ENCODE measurements at places on chromosomes 5 and 9.

DNA sequence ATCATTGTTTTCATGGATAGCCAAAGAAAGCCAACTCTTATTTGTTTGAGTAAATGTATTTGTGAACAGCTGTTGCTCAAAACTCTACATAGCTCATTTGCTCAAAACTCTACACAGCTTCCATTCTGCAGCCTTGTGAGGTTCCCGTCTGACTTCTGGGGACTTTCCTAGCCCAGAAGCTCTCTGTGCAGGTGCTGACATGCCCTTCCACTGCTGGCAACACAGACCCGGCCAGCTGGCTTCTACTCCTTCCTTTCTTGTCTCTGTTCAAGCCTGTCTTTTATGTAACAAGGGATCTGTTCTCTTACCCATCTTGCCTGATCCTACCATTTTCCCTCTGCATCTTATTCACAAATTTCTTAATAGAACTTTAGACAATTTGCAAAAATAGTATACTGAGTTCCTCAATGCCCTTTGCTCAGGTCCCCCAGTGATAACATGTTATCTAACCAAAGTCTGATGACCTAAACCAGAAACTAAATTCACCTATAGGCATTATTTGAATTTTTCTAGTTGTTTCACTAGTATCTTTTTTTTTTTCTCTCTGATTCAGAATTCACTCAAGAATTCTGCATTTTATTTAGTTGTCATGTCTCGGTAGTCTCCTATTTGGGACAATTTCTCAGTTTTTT is 556.5 kb upstream of the SEMA6A start:
- no peak for DNase-seq

DNA sequence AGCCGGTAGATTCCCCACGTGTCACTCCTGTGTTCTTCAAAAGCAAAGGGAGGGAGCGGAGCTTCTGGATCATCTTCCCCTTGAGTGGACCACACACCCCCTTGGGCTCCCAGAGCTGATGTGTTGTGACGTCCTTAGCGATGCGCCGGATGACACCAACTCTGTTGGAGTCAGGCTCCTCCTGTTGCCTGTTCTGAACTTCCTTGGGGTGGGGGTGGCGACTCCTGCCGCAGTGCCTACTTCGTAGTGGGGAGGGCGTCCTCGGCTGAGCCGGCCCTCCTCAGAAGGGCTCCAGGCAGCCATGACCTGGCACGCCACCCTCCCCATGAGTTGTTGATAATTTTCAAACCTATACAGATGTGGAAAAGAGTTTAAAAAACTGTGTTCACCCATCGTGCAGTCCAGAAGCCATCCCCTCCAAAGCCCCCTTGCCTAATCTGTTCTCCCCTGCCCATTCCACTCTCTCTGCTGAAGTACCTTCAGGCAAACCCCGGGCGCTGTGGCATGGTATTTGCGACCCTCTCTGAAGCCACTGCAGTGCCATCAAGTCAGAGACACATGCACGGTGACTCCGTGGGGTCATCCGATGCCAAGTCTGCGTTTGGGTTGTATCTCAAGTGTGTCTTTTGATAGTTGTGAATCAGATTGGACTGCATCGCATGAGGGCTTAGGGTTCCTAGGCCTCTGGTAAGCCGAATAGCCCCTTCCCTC is 16.7 kb downstream of the EXOC3 start:
- DNase-seq, result no peak

GRCh38 chr5:1792842-1793266 is 6.8 kb downstream of the MRPL36 start:
- DNase-seq, result peak; percentile 41

DNA sequence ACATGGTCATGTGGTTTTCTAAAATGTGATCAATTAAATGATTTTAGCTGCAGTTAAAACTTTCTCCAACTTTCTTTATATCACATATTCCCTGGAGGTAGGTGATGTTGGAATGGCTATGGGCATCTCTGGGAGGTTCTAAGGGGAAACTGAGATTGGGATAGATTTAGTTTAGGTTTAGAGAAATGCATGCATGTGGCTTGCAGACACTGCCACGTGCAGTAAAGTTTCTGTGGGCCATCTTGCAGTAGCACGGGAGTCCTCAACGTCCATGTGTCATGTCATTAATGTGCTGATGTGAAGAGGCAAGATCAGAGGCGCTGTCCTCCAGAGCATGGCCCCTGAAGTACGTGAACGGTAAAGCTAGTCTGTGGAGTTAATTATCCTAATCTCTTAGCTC is 532.7 kb downstream of the SEMA5A start:
- no peak for DNase-seq

GRCh38 chr5:140258016-140258415 is 44.9 kb downstream of the PFDN1 start:
- DNase-seq, result no peak

DNA sequence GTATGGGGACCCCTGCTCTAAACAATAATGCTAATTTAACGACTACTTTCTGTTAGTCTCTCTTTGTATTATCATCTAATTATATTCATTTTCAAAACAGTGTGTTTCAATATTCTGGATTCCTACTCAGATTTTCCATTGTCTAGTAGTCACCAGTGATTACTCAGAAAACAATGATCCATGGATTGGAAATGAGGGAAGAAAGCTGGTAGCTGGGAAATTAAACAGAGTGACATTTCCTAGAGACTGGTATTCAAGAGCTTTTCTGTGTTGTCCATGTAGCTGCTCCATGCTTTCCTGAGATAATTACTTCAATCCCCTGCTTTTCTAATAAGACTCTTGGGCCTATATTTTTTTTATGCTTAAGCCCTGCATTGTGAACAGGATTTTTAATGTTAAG is 1862.1 kb upstream of the C9orf72 start:
- no peak for DNase-seq

DNA sequence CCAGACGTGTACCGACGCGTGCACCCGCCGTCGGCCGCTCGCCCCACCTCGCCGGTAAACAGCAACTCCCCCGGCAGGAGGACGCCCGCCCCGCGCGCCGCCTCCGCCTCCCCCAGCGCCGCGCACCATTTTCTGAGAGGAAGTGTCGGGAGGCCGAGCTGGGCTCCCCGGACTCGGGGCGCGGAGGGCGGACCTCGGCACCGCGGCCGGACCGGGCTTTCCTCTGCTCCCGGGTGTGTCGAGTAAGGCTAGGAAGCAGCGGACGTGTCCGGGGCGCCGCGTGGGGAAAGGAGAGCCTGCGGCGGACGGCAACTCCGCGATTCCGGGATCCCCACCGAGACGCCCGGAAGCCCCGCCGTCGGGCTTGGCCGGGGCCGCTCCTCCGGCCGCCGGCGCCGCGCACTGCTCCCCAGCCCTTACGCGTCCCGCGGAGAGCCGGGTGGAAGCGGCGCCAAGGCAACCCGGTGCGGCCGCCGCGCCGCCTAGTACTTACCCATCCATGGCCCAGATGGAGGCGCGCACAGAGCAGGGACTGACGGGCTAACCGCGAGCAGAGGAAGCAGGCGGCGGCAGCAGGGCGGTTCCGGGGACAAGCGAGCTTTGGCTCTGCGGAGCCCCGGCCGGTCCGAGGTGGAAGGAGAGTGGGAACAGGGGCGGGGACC is at the start of gene PTBP3:
PTBP3 (minus strand) TSS at position 643 of the 662 bp plus-strand sequence. CDS start 35,754 bp downstream, outside the sequence.
- DNase-seq, result peak; percentile 65

DNA sequence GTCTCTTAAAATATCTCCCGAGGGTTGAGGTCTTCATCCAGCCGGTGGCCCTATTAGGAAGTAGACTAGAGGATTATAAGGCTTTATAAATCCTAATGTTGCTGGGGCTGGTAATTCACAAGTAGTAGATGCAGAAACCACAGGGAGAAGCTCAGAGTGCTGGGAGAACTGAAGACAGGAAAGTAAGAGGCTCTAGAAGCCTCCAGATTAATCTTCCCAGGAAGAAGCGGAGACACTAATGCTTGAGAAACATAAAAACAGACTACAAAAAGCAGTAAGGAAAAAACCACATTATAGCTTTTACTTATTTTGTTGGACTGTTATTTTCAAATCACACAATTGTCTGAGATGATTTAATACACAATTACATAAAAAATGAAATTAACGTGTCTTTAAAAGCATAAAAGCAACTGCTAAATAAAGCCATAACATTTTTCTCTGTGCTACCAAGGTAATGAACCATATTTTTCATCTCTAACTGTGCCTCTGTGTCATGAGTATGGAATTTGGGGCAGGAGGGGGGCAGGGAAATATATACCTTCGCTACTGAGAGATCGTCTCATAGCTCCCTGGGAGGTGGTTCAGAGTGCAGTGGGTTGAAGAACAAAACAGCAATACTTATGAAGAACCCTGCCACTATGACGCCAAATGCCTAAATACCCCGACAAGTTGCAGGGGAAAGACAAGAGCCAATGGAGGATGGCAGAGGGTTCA is 806.2 kb upstream of the WWC1 start:
- DNase-seq, result no peak

GRCh38 chr9:125758986-125759763 is 12.0 kb downstream of the PBX3 start:
- DNase-seq, result no peak

- no peak for DNase-seq
These were observed 3.0 kb upstream of the HNRNPAB start for GRCh38 chr5:178201221-178201926.
